ENCODE measurements at places on chromosomes 12 and 14.

- DNase-seq, result no peak
These were observed 289.5 kb downstream of the RMST start for GRCh38 chr12:97752129-97752528.

DNA sequence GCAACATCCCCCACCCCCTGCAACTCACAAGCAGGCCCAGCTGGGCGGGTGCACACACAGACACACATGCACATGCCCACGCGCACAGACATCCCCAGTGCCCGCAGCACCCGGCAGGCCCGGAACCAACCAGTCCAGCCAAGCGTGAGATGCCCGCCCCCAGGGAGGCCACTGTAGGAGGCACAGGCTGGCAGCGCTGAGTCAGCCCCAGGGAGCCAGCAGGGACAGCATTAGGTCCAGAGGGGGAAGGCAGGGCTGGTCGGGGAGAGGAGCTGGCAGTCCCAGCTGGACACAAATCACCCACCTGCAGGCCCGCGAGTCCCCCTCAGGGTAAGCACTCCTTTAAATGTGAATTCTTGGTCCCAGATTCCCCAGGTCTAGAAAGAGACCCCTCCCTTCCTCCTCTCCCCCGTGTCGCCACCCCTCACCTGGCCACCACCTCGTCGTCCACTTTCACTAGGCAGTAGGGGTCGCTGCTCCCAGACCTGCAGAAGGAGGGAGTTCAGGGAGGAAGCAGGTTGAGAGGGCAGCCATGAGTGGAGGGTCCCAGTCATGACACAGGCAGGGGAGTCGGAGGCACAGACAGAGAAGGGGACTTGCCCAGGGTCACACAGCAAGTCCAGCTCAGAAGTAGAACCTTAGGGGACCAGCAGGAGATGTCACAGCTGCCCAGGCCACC, 5.0 kb downstream of the RASAL1 start:
- DNase-seq, result no peak

GRCh38 chr14:55074662-55075061, 23.2 kb downstream of the MAPK1IP1L start:
- no peak for DNase-seq

GRCh38 chr14:95901054-95901453, 24.4 kb downstream of the TUNAR start:
- DNase-seq, result no peak

- no peak for DNase-seq
These were observed 2.8 kb upstream of the MYL6 start for GRCh38 chr12:56155256-56155845.

DNA sequence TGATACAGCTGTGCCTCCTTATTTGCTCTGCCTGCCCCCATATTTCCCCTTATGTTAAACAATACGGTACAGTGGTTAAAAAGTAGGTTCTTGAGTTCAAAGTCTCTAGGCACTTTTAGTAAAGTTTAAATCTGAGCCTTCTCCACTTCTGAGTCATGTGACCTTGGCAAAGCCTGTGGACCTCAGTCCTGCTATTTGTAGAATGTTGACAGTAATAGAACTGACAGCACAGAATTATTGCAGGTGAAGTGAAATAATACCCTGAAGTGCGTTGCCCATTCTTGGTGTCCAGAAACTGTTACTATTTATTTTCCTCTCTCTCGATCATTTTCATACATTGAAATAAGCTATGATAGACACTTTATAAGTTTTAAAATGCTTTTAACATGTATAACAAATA, 499.7 kb downstream of the EGLN3 start:
- DNase-seq, result no peak

- DNase-seq, result no peak
These were observed 5.7 kb upstream of the SYNE3 start for GRCh38 chr14:95522116-95522515.

- DNase-seq, result no peak
These were observed 39.8 kb downstream of the PRIMA1 start for GRCh38 chr14:93748208-93749075.

DNA sequence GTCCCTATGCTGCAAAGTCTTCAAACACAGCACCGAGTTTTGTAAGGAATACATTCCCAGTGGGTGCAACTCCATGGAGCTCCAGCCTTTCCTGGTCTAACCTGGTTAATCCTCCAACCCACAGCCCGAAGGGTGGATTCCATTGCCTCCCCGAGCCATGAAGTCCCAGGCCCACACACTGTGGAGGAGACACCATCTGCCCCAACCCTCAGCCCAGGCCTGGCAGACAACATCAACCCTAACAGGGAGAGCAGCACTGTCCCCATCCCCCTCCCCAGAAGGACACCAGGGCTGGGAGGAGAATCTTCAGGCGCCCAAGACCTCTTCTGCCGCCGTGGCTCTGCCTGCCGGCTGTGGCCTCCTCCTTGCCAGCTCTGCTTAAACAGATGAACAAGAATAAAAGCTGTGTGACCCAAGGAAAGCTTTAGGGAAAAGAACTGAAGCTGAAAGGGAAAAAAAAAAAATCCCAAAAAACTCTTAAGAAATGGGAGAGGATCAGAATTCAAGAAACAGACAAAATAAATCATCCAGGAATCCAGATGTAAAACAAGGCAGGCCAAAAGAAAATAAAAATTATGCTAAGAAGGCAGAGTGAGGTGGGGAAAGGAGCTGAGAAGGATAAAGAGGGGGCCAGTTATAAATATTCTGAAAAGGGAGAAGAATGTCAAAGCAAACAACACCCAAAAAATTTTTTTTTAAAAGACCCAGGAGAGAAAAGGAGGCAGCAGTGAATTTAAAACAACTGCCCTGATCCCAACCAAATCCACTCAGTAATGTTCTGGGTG, 16.0 kb upstream of the ZFP36L1 start:
- no peak for DNase-seq

GRCh38 chr12:110091136-110091711, 32.9 kb upstream of the IFT81 start:
- no peak for DNase-seq

DNA sequence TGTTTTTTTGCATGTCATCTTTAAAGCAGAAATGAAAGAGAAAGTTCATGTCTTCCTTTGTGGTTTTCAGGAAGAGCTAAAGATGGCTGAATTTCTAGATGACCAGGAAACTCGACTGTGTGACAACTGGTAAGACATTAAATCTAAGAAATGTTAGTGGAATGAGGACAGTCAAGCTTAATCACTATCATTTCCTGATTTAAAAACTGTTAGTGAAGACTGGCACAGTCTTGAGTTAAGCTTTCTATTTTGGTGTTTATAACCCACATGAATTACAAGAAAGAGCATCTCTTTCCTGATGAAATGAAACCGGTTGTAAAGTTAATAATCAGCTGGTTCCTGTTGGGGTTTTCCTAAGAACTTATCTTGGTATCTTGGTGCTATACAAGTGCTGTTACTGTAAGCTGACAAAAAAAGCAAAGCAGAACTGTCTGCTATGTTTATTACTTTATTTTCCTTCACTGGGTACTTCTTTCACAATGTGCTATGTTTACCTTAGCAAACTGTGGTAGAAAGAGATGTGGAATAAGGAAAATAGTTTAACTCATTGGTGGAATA, 5.2 kb downstream of the TRAFD1 start:
- DNase-seq, result no peak

DNA sequence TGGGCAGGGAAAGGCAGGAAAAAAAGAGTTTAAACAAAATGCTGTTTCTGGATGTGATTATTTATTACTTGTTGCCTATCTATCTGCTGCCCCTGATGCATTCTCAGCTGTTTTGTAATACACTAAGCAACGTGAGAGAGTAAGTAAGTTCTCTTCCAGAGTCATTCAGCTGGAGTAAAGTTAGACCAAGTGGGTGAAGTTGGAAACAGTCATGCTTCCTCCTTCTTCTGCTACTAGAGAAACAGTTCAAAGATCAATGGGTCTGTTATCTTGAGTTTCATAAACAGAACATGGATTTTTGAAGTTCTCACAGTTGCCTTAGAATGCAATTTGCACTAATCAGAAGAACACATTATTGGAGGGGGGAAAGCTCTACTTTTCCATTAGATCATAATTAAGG, 279.3 kb downstream of the EGLN3 start:
- no peak for DNase-seq

- DNase-seq, result no peak
These were observed 6.6 kb downstream of the DCAF4 start for GRCh38 chr14:72932893-72933292.

GRCh38 chr14:81211844-81212243, 8.9 kb downstream of the GTF2A1 start:
- no peak for DNase-seq

DNA sequence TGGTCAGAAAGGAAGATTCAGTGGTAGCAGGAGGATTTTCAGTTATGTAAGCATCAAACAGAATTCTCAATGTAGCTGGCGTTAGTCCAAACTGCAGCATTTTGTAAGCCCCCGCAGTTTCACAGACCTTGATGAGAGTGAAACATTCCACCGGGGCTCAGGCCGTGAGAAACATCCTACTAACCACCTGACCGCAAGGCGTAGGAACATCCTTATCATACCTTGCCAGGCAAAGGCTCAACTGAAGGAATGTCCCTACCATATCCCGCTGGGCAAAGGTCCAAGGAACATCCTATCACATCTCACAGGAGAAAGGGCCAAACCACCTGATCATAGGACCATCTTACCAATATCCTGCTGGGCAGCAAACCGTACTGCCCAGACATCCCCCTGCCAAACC, 624.8 kb upstream of the TMEM132C start:
- DNase-seq, result no peak

GRCh38 chr12:33115716-33116115, 219.1 kb upstream of the PKP2 start:
- DNase-seq, result no peak

GRCh38 chr14:67428501-67429031, 16.6 kb upstream of the PLEK2 start:
- no peak for DNase-seq
